ENCODE measurements at places on chromosomes 6 and 20. TPM values are rescaled to one million over a fixed set of nuclear protein-coding genes. Genes with fewer than 3 reads are reported as not detected.

DNA sequence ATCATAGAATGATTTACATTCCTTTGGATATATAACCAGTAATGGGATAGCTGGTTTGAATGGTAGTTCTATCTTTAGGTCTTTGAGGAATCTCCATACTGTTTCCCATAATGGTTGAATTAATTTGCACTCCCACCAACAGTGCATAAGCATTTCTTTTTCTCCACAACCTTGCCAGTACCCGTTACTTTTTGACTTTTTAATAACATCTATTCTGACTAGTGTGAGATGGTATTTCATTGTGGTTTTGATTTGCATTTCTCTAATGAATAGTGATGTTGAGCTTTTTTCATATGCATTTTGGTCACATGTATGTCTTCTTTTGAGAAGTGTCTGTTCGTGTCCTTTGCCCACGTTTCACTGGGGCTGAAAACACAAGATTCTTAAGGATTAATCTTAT, 107.3 kb downstream of the TINAG start:
- DNase-seq: peak; percentile 13

GRCh38 chr20:297925-298775, 780 bp downstream of the ZCCHC3 start:
- DNase-seq: peak; percentile 75

ANKRD66 gene
- not detected for total RNA-seq

WASF1 gene
- 13.2 TPM for total RNA-seq

DNA sequence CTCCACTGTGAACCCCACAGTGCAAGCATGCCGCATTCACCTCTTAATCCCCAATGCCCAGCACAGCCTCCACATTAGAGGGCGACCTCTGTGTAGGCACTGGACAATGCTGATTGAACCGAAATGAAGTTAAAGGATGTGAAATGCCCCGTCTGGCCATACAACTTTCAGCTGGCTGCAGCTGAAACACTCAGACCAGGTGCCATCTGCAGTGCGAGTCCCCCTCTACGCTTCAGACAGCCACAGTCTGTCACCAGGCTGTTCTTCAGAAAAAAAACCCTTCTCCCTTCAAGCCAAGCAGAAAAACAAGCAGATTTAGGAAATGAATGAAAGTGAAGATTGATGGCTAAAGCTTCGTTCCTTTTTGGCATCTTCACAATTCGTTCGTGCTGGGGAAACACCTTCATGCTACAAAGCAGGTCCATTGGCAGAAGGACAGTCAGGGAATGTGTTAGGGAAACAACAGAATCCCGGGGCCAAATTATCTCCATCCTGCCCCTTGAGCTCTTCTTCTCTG, 44.7 kb downstream of the TNFAIP3 start:
- no peak for DNase-seq

DNA sequence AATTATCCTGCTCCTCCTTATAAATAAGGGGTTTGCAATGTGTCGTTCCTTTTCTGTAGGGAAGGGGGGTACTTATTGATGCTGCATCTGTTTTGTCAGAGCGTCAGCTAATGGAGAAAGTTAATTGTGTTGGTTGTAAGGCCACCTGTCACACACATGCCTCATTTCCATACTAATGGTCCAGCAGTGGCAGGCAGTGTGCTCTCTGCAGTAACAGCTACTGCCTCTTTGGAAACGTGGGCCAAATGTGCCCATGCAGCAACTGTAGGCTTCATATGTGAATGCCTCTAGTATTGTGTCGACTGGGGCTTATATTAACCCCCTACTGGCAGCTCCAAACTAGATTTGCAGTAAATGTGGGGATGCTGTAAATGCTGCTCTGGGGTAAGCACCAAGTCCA, 56.3 kb upstream of the OLIG3 start:
- DNase-seq: no peak

DNA sequence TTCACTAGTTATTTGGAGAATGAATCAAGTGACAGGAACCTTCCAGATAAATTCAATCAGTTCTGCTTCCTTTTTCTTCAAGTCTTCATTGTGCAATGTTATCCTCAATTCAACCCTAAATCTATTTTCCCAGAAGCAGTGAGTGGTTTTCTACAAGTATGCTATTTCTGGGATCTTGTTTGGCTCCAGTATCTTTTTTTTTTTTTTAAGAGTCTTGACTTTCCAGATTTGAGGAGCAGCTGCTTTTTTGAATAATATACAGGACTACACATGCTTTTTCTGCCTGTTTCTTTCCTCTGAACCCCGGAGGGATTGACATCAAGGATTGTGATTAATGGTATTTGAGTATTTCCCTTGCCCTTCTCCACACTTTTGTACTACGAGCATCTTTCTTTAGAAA, 339.2 kb upstream of the JAG1 start:
- DNase-seq: peak; percentile 85

GRCh38 chr20:37406010-37406998, 60.4 kb downstream of the SRC start:
- DNase-seq: peak; percentile 20

- DNase-seq: peak; percentile 75
These were observed 690.6 kb downstream of the EPM2A start for GRCh38 chr6:145044641-145045246.

GRCh38 chr6:30520522-30520921, 31.2 kb downstream of the HLA-E start:
- DNase-seq: no peak

DNA sequence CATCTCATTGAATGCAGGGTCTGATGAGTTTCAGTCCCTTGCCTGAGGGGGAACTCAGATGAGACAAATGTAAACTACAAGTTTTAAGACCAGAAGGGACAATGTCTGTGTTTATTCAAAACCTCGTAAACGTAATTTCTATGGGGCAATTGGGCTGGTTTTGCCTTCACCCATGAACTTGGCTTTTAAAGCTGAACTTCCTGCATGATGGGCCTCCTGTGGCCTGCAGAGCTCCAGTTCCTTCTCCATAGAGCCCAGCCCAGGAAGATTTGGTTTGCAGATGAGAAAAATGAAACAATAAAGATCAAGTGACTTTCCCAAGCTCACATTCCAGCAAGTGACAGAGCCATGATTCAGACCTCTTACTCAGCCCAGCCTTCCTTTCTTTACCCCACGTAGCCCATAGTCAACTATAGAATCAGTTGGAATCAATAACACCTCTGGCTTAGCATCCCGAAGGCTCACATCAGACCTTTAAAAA, 612.3 kb downstream of the UTRN start:
- peak; percentile 86 for DNase-seq

DNA sequence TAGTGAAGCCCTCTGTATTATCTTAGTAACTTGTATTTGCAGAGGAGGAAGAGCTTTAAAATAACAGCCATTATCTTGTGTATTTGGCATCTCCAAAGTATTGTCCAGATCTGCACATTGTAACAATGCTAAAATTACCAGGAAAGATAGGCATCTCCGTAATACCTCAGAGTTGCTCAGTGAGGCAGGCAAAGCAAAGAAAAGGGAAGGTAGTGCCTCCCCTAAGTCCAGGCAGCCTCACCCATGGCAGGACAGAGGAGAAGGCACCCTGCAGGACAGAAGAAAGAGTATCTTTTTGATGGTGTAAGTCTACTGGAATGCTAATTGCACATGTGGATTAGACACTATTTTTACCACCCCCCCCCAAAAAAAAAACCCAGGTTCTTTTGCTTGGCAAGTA, 13.6 kb upstream of the SSTR4 start:
- DNase-seq: peak; percentile 2

SLC22A2 gene
- total RNA-seq: not detected

RIPPLY2 gene
- not detected for total RNA-seq

DNA sequence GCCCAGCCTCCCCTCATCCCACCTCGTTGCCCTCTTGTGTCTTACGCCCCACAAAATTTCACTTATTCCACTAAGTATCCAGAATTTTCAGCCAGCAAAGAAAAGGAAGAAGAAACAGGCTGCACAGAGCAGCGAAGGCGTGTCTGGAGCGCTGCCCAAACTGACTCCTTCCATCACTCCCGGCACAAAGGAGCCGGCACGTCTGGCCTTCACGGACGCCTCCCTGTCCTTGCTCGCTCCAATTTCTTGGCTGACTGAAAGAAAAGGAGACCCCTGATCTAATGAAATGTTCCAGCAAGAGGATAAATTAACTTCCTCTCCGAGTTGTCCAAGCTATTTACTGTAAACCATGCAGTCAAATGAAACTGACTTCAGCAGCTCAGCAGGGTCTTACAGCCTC, 152.3 kb upstream of the CDH4 start:
- DNase-seq: no peak

GRCh38 chr20:16036331-16036730, 536.9 kb downstream of the KIF16B start:
- DNase-seq: no peak

- no peak for DNase-seq
These were observed 832.2 kb downstream of the EYS start for GRCh38 chr6:64874776-64875175.

PTCRA gene
- not detected for total RNA-seq

DNA sequence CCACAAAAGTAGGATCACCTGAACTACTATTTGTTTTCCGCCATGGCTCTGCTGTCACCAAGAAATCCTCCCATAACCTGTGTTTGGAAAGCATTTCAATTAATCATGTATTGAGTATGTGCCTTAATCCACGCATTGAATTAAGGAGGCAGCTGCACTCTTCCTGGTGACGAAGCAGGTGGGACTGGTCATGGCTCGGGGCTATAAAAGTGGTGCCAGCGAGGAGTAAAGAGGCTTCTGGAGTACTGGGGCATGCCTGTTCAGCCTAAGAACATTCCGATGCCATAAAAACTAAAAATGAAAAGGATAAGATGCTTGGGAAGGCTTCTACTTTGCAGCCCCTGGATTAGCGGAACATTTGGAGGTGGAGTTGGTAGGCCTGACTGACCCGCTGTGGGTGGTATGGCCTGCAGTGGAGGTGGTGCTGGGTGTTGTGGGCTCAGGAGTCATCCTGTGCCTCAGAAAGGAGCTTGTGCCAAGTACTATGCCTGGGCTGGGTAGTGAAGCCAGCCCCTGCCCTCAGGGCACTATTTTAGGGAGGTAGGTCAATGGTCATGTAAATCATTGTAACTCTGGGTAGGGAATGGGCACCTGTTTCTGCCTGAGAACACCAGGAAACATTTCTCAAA, 110.5 kb downstream of the B3GAT2 start:
- DNase-seq: no peak

DNA sequence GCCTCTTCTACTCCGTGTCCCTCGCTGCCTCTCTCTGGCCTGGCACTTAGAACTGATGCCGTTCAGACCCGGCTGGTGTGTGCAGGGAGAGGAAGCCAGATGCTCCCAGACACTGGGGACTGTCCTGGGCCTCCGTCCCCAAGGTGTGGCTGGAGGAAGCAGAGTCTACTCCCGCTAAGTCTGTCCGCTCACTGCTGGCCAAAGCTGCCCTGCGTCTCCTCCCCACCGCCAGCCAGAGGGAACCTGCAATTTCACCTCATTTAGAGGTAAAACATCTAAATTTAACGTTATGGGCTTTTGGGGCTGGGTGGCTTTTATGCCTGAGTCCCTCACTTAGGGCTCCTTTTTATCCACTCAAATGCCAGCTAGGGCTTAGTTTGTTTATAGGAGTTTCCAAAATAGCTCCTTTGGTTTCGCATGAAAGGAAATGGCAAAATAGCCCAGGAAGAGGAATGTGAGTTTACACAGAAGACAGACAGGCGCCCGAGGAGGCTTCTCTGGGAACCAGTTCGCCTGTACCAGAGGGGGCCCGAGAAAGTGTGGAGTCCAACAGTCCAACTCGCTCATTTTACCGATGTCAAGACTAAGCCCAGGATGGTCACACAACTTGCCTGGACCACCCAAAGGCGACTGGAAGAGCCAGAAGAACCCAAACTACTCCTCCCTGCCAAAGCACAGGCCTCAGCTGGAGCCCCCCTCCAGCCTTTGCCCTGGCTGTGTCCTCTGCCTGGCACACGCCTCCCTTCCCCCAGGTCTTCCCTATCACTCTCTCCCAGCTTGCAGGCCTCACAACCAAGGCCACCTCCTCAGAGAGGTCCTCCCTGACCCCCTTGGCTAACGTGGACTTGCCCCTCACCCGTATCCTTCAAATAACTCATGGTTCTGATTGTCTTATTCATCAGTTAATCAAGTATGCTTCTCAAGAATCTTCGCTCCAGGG, 54.5 kb downstream of the RIPOR3 start:
- peak; percentile 9 for DNase-seq

SSR1 gene
- total RNA-seq: 65.6 TPM

RALY gene
- 54.2 TPM for total RNA-seq

GRCh38 chr6:41622206-41622988, 15.9 kb upstream of the MDFI start:
- no peak for DNase-seq

DNA sequence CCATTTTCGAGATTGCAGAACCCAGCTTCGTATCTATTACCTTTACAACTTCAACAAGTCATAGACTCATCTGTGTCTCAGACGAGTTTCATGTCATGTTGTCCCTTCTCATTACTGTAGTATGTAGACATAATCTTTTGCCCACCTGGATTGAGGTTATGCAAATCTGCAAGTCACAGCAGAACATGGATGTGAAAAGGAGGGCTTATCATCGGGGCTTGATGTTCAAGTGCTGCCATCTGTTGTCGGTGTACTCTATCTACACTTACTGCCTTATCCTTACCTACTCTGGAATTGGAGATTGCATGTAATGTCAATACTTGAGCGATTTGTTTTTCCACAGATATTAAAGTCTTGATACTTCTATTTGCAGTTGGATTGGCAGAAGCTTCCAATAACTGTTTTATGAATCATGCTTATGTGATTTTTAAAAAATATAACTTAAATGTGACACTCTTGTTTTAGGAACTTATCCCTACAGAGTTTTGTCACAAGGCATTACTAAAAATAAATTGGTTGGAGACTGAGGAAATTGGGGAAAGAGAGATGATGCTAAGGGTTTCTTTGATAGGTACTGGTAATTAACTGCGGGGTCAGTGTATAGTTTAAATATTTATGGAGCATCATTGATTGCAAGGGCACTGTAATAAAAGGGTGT, 3.0 kb upstream of the GOPC start:
- peak; percentile 76 for DNase-seq

POU5F1 gene
- under 0.01 TPM for total RNA-seq

DNA sequence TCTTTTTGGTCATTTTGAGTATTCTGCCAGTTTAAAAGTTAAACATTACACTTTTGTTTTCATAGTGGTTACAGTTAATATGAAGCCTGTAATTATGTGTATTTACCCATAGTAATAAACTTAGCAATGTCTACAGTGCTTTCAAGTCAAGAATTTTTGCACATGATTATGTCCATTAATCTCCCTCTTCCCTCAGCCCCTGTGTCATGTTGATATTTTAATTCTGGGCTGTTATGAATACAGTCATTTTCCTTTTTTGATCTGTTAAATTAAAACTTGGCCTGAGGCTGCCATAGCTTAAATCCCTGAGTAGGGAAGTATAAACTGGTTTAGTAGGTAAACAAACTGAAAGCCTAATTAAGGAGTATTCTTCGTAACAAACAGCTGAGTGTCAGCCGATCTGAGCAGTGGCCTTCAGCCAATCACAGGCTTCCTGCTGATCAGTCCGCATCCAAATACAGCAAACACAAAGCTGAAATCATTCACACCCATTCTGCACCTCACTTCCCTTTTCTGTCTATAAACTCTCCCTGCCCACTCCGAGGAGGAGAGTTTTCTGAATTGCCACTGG, 9.5 kb upstream of the SFT2D1 start:
- DNase-seq: no peak

THBD gene
- total RNA-seq: 8.4 TPM

GRCh38 chr6:111482188-111482958, 645 bp downstream of the REV3L start:
- peak; percentile 52 for DNase-seq

GRCh38 chr6:134619789-134620188, 301.9 kb upstream of the SGK1 start:
- peak; percentile 87 for DNase-seq

- no peak for DNase-seq
These were observed 88.2 kb upstream of the NAA20 start for GRCh38 chr20:19929012-19929360.

- no peak for DNase-seq
These were observed 22.3 kb downstream of the CAPN11 start for GRCh38 chr6:44180886-44181285.

PSORS1C1 gene
- total RNA-seq: 0.66 TPM

Data from fibroblast of lung (primary cell).